ENCODE measurements at places on chromosomes 5 and 9. TPM values are rescaled to one million over a fixed set of nuclear protein-coding genes. Genes with fewer than 3 reads are reported as not detected.

Gene SPATA9
- 0.37 TPM for total RNA-seq

DNA sequence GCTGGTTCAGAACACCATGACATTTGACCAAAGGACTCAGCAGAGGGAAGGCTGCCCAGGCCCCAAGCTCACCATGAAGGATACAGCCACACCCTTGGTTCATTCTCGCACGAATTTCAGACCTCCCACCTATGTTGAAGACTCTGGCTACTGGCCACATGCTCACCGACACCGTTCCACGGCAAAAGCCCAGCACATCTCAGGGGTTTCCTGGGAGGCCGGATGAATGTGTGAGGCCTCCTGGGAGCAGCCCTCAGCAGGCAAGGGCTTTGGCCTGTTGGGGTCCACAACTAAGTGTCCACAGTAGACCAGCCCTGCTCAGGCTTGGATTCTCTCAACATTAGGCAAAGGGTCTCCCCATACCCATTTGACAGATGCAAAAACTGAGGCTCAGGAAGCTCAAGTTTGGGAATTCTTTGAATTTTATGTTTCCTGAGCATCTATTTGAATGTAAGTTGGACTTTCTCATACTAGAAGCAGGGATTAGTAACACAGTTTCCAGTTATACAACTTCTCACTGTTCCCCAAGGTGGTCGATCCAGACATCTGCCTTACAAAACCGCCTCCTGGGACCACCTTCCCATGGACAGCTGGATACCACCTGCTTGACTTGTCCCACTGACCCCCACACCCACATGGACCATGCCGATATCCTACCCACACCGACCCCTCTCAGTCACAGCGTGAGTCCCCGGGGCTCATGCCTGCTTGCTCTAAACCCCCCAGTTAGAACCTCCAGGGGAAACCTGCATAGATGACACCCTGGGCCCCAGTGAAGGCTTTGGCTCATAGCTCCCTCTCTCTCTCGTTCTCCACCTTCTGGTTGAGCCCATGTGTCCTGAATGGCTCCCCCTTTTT is 27.9 kb downstream of the CCT5 start:
- DNase-seq: no peak
- no peaks in the 10 kb centered on the region for H3K27me3 ChIP-seq
- no peak overlapping the region for H3K27ac ChIP-seq
- no peaks in the 10 kb centered on the region for H3K4me1 ChIP-seq
- no peak overlapping the region for H3K4me3 ChIP-seq
- H3K36me3 ChIP-seq: no peaks in the 10 kb centered on the region

GRCh38 chr9:98796364-98797101 is at the start of gene ANKS6:
Gene ANKS6, minus strand, starts transcription at chr9:98796555. Its CDS starts 64 bp downstream, at chr9:98796491.
- H3K27ac ChIP-seq: no peak within 1 kb of the TSS
- no peaks in the 10 kb centered on the region for H3K27me3 ChIP-seq
- H3K36me3 ChIP-seq: no peaks in the 10 kb centered on the region
- H3K4me1 ChIP-seq: no peaks in the 10 kb centered on the region
- H3K4me3 ChIP-seq: peak within 1 kb of the TSS; percentile 57

Gene OMD
- total RNA-seq: not detected

DNA sequence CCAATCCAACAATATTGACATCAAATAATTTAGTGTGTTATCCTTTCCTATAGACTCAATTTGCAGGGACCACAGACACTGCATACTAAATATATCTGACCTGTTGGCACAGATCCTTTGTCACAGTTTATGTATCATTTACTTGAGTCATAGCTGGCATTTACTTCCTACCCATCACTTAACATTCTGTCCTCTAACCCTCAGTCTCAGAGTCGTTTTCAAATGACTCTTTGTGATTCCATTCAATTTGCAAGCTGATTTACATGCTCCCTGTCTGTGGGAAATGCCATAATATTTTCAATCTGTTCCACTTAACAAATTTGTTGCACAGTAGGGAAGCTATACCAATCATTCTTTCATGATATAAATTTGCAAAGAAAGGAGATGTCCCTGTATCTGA is 265.7 kb upstream of the EDIL3 start:
- no peak overlapping the region for H3K4me3 ChIP-seq
- H3K36me3 ChIP-seq: no peaks in the 10 kb centered on the region
- no peak for DNase-seq
- H3K27ac ChIP-seq: no peak overlapping the region

Gene SLC25A2
- not detected for total RNA-seq
